T1000 (cell line): ENCODE measurements at places on chromosomes 11 and 22.

DNA sequence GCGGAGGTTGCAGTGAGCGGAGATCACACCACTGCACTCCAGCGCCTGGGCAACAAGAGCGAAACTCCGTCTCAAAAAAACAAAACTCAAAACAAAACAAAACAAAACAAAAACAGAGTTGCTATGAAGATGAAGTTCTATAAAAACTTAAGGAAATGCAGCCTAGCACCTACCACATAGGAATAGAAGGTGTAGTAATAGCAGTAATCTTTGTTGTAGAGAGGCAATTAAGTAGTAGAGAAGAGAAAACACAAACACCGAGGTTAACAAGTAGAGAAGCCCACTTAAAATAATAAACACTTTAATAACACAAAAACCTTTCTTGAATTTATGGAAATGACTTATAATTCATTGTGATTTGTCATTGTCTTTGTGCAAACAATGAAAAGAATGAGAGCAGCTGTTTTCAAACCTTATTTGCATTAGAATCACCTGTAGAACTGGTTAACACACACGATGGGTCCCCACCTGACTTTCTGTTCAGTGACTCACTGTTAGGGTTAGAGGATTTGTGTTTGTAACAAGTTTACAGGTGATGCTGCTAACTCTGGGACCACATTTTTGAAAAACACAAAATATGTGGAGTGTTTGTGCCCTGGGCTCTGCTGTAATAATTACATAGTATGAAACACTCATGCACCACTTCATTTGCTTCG lies 43.1 kb downstream of the TYR start:
- DNase-seq: no peak

DNA sequence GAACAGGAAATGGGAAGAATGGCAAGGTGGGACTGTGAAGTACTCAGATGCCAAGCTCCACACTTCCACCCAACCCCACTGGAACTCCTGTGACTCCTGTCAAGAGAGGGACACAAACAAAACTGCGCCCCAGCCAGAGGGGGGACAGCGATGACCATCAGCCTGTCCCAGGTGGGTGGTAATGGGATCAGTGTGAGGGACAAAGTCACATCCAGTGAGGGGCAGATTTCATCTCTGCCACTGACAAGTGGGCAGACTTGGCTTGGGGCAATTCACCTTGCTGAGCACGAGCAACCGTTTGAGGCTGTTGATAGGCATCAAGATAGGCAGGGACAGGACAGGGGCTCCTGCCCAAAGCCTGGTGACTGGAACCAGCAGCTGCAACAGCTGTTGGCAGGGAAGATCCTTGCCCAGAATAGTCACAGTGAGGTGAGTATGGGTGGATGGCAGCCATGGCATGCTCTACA lies 105.4 kb upstream of the PITPNB start:
- no peak for DNase-seq

GRCh38 chr11:133175103-133175502 lies 357.2 kb downstream of the OPCML start:
- no peak for DNase-seq

DNA sequence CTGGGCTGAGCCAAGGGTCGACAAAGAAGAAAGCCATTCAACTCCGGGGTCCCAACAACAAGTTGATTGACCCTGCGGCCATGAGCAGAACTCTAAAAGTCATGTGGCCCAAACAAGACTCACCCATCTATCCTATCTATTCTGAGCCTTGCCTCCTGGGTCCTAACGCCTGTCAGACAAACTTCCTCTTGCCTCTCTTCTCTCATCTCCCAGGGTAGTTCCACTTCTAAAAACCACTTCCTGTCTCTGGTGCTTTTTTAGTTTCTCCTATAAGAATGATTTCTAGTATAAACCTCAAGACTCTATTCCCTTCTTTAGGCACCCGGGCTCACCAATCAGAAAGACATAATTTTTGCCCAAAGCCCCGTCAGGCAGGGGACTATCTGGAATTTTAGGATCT lies 530.2 kb downstream of the DLG2 start:
- no peak for DNase-seq

DNA sequence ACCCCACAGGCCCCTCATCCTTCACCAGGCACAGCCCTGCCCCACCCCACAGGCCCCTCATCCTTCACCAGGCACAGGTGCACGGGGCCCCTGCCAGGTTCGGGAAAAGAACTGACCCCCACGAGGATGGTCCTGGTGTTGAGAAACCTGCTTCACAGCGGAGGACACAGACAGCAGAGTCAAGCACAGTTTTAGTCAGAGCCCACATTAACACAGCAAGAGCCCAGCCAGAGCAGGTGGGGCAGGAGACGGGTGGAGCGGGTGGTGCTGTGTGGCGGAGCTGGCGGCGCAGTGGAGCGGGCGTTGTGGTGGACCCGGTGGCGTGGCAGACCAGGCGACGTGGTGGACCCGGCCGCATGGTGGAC lies 1085.5 kb downstream of the BRD1 start:
- no peak for DNase-seq

- no peak for DNase-seq
Observed at GRCh38 chr11:80241766-80242165, 800.9 kb upstream of the TENM4 start.
